ENCODE measurements at places on chromosomes 1 and 21.

- H3K4me1 ChIP-seq = peaks cover 5% of the 10 kb centered on the region
- no peak overlapping the region for H3K4me3 ChIP-seq
- H3K36me3 ChIP-seq = peaks cover 9% of the 10 kb centered on the region
- H3K27me3 ChIP-seq = no peaks in the 10 kb centered on the region
Measured at GRCh38 chr21:34552360-34553098, 40.5 kb upstream of the KCNE1 start.

GRCh38 chr21:41578083-41578482 lies 70.1 kb upstream of the TMPRSS2 start:
- no peaks in the 10 kb centered on the region for H3K4me1 ChIP-seq
- no peaks in the 10 kb centered on the region for H3K27me3 ChIP-seq
- no peak overlapping the region for H3K4me3 ChIP-seq
- H3K27ac ChIP-seq = no peak overlapping the region

DNA sequence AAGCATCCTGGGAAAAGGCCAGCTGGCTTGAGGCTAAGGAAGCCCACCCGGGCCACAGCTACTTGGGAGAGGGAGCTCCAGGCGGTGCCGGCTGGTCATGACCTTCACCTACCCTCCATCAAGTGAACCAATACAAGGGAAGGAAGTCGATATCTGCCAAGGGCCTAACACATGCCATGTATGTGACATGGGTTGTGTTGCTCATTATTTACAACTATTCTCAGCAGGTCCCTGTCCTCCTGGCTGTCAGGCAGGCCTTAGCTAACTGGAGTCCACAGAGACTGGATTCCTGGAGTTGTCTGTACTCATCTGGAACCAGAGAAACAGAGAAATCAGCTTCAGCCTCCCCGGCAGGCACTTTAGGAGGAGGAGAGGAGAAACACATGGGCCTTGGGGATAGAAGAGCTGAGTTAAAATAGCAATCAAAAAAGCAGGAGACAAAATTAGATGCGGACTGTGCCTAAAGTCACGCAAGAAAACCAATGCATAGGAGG lies 15.7 kb downstream of the TCEA3 start:
- no peak overlapping the region for H3K4me3 ChIP-seq
- DNase-seq = no peak
- no peaks in the 10 kb centered on the region for H3K27me3 ChIP-seq
- H3K4me1 ChIP-seq = peaks cover 19% of the 10 kb centered on the region
- H3K36me3 ChIP-seq = no peaks in the 10 kb centered on the region
- no peak overlapping the region for H3K27ac ChIP-seq

- H3K4me3 ChIP-seq = no peak overlapping the region
- H3K27me3 ChIP-seq = no peaks in the 10 kb centered on the region
- DNase-seq = no peak
- peak overlapping the region; percentile 1 for H3K27ac ChIP-seq
- H3K36me3 ChIP-seq = no peaks in the 10 kb centered on the region
- peaks cover 8% of the 10 kb centered on the region for H3K4me1 ChIP-seq
Measured at GRCh38 chr1:95226781-95227660, 7.0 kb upstream of the RWDD3 start.

- DNase-seq = no peak
- H3K27me3 ChIP-seq = peaks cover 35% of the 10 kb centered on the region
- H3K4me3 ChIP-seq = no peak overlapping the region
- H3K4me1 ChIP-seq = peaks cover 33% of the 10 kb centered on the region
Measured at GRCh38 chr1:47853059-47853458, 144.1 kb downstream of the TRABD2B start.

DNA sequence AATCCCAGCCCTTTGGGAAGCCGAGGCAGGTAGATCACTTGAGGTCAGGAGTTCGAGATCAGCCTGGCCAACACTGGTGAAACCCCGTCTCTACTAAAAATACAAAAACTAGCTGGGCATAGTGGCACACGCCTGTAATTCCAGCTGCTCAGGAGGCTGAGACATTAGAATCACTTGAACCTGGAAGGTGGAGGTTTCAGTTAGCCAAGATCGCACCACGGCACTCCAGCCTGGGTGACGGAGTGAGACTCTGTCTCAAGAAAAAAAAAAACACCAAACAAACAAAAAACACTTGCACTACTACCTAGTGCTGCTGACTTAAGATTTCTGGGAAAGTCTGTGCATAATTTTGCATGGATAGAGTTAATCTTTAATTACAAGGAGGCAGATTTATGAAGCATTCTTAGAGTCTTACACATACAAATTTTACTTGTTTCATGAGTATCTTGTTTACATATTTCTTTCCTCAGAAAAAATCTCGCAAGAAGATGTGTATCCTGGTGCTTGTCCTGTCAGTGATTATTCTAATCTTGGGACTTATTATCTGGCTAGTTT lies 8.7 kb upstream of the PPP1R8 start:
- H3K4me1 ChIP-seq = no peaks in the 10 kb centered on the region
- no peaks in the 10 kb centered on the region for H3K27me3 ChIP-seq
- H3K4me3 ChIP-seq = no peak overlapping the region
- peaks cover 15% of the 10 kb centered on the region for H3K36me3 ChIP-seq
- DNase-seq = no peak

- DNase-seq = peak; percentile 70
- H3K4me1 ChIP-seq = peaks cover 10% of the 10 kb centered on the region
- peak overlapping the region; percentile 57 for H3K27ac ChIP-seq
- peak overlapping the region; percentile 63 for H3K4me3 ChIP-seq
- H3K27me3 ChIP-seq = peaks cover 32% of the 10 kb centered on the region
- H3K36me3 ChIP-seq = no peaks in the 10 kb centered on the region
Measured at GRCh38 chr1:31588751-31589515, 12.6 kb downstream of the TINAGL1 start.

DNA sequence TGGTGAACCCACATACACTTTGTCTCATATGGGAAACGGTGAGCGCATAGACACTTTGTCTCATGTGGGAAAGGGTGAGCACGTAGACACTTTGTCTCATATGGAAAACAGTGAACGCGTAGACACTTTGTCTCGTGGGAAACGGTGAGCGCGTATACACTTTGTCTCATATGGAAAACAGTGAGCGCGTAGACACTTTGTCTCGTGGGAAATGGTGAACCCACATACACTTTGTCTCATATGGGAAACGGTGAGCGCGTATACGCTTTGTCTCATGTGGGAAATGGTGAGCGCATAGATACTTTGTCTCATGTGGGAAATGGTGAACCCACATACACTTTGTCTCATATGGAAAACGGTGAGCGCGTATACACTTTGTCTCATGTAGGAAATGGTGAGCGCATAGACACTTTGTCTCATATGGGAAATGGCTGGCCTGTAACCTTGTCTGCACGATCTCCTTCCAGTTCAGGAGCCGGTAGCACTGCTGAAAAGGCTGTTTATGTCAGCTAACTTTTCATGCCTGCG lies 50.7 kb upstream of the TRAPPC10 start:
- H3K4me1 ChIP-seq = peaks cover 23% of the 10 kb centered on the region
- no peaks in the 10 kb centered on the region for H3K27me3 ChIP-seq
- no peak for DNase-seq
- no peak overlapping the region for H3K4me3 ChIP-seq

GRCh38 chr1:192751260-192751659 lies 57.6 kb upstream of the RGS2 start:
- no peak overlapping the region for H3K27ac ChIP-seq
- H3K36me3 ChIP-seq = no peaks in the 10 kb centered on the region
- no peak overlapping the region for H3K4me3 ChIP-seq
- no peaks in the 10 kb centered on the region for H3K4me1 ChIP-seq

DNA sequence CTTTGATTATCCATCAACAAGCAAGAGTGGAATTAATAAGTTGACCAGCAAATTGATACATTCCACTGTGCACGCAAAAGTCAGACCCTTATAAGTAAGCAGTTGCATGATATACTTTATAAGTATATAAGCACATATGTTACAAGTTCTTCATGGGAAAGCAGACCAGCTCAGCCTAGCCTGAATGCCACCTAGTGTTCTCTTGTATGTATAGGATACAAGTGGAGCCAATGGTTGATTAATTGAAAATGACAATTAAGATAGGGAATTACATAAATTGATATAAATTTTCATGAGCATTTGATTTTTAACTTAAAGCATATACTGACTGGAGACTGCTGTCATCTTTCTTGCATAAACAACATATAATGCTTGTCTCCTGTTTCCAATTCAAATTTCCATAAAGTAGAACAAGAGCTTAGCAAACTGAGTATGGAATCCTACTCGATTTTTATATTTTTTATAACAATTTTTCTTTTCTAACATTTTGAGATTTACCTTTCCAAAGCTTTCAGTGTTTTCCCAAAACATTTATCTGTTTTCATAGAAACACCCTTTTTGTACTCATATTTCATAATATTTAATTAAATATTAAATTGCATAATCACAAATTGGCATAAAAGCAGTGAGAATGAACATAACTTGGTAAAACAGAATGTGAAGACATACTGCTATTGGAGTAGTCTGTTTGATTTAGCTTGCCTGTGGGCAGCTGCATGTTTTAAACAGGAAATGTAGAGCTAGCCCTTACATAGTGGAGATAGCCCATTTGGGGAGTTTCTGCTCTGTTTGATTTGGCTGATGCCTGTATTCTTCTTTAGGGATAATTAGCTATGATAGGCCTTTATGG lies 62.8 kb downstream of the MAGI3 start:
- H3K36me3 ChIP-seq = peaks cover 3% of the 10 kb centered on the region
- H3K4me3 ChIP-seq = no peak overlapping the region
- DNase-seq = no peak
- no peak overlapping the region for H3K27ac ChIP-seq

- H3K27ac ChIP-seq = no peak overlapping the region
- H3K27me3 ChIP-seq = no peaks in the 10 kb centered on the region
- H3K36me3 ChIP-seq = no peaks in the 10 kb centered on the region
- H3K4me3 ChIP-seq = no peak overlapping the region
- no peak for DNase-seq
Measured at GRCh38 chr1:27087371-27088220, 67.3 kb downstream of the SLC9A1 start.

DNA sequence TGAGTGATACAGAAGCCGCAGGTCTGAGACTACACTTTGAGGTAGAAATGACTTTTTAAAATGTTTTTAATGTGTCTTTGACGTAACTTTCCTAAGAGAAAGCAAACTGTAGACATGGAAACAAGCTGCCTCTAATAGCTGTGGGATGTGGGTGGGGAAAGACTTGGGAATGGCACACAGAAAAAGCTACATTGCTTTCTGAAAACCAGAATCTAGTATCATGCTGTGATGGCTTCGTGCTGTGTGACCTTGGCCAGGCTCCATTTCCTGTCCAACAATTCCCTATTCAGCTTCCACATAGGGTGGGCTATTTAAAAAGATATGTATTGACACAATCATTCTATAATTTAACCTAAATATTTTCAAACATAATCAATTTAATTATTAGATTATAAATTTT lies 909.1 kb downstream of the NCAM2 start:
- no peak overlapping the region for H3K4me3 ChIP-seq
- H3K4me1 ChIP-seq = peaks cover 4% of the 10 kb centered on the region
- no peak for DNase-seq
- H3K36me3 ChIP-seq = no peaks in the 10 kb centered on the region

GRCh38 chr1:86823386-86823785 lies 90.5 kb downstream of the SELENOF start:
- H3K27ac ChIP-seq = no peak overlapping the region
- DNase-seq = no peak
- no peak overlapping the region for H3K4me3 ChIP-seq
- peaks cover 6% of the 10 kb centered on the region for H3K4me1 ChIP-seq
- no peaks in the 10 kb centered on the region for H3K27me3 ChIP-seq
- no peaks in the 10 kb centered on the region for H3K36me3 ChIP-seq

GRCh38 chr21:37276377-37276776 lies 9.2 kb upstream of the VPS26C start:
- H3K4me3 ChIP-seq = no peak overlapping the region
- DNase-seq = no peak
- no peaks in the 10 kb centered on the region for H3K36me3 ChIP-seq
- H3K4me1 ChIP-seq = no peaks in the 10 kb centered on the region
- no peak overlapping the region for H3K27ac ChIP-seq
- H3K27me3 ChIP-seq = peaks cover 3% of the 10 kb centered on the region

GRCh38 chr1:39919545-39919944 lies 17.8 kb upstream of the MYCL start:
- H3K4me1 ChIP-seq = peaks cover 9% of the 10 kb centered on the region
- H3K27ac ChIP-seq = no peak overlapping the region
- no peak for DNase-seq
- no peaks in the 10 kb centered on the region for H3K36me3 ChIP-seq
- peaks cover 36% of the 10 kb centered on the region for H3K27me3 ChIP-seq
- no peak overlapping the region for H3K4me3 ChIP-seq

- peaks cover 14% of the 10 kb centered on the region for H3K4me1 ChIP-seq
- no peak for DNase-seq
- H3K27ac ChIP-seq = no peak overlapping the region
Measured at GRCh38 chr21:35528116-35529042, 479.3 kb upstream of the RUNX1 start.

DNA sequence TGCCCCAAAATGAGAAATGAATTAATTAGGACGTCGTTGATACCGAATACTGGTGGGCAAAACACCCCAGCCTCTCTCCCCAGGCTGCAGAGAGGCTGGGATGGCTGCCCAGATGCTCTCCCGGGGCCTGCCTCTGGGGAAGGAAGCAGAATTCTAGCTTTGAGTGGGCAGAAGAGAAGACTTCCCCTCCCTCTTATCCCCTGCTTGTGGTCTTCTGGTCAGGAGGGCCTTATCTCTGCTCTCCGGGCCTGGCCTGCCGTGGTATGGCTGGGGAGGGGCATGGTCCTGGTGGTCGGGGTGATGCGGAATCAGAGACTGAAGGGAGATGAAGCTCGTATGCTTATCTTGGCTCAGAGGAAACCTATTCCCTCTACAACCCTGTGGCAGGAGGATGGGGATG lies 9.8 kb upstream of the CSF3R start:
- no peak for DNase-seq
- no peak overlapping the region for H3K4me3 ChIP-seq
- no peak overlapping the region for H3K27ac ChIP-seq
- H3K36me3 ChIP-seq = no peaks in the 10 kb centered on the region

- H3K27ac ChIP-seq = no peak overlapping the region
- peaks cover 15% of the 10 kb centered on the region for H3K36me3 ChIP-seq
- H3K4me1 ChIP-seq = peaks cover 19% of the 10 kb centered on the region
Measured at GRCh38 chr1:119637710-119638109, 10.4 kb downstream of the ZNF697 start.

GRCh38 chr1:205914155-205914507 lies 29.1 kb downstream of the SLC26A9 start:
- peaks cover 22% of the 10 kb centered on the region for H3K4me1 ChIP-seq
- no peak overlapping the region for H3K4me3 ChIP-seq
- no peak for DNase-seq
- H3K27ac ChIP-seq = peak overlapping the region; percentile 13
- peaks cover 4% of the 10 kb centered on the region for H3K27me3 ChIP-seq

- no peaks in the 10 kb centered on the region for H3K36me3 ChIP-seq
- no peak overlapping the region for H3K4me3 ChIP-seq
- no peaks in the 10 kb centered on the region for H3K4me1 ChIP-seq
- DNase-seq = no peak
- H3K27me3 ChIP-seq = peaks cover 3% of the 10 kb centered on the region
Measured at GRCh38 chr1:165011186-165011585, 345.3 kb downstream of the LMX1A start.

Data from type B pancreatic cell (in vitro differentiated cells).